ENCODE measurements at places on chromosomes 2 and 18. TPM values are rescaled to one million over a fixed set of nuclear protein-coding genes. Genes with fewer than 3 reads are reported as not detected.

DNA sequence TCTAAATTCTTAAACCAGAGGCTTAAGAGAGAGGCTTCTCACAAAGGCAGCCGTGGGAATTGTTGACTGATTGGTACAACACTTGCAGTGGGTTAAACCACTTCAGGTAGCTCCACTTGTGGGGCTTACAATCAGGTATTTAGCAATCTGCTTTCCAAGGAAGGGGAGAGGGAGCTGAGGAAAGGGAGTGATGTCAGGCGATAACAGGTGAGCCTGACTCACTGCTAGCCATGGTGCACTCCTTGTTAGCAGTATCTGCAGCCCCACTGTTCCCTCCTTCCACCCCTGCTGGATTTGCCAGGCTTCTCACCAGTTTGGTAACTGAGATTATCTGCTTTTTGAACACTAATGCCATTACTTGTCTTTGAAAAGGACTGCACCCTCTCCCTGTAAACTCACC lies 1056.7 kb upstream of the FANCL start:
- no peaks in the 10 kb centered on the region for H3K4me1 ChIP-seq
- no peaks in the 10 kb centered on the region for H3K27me3 ChIP-seq
- H3K36me3 ChIP-seq = no peaks in the 10 kb centered on the region
- no peak overlapping the region for H3K4me3 ChIP-seq
- DNase-seq = no peak
- no peak overlapping the region for H3K27ac ChIP-seq

GRCh38 chr18:23828426-23828825 lies 139.2 kb downstream of the LAMA3 start:
- H3K36me3 ChIP-seq = no peaks in the 10 kb centered on the region
- no peak overlapping the region for H3K27ac ChIP-seq

CRIM1 gene
- total RNA-seq = 290 TPM

GRCh38 chr2:222946700-222947287 lies 86.0 kb downstream of the ACSL3 start:
- H3K4me1 ChIP-seq = no peaks in the 10 kb centered on the region
- no peak overlapping the region for H3K27ac ChIP-seq
- peaks cover 2% of the 10 kb centered on the region for H3K36me3 ChIP-seq
- DNase-seq = no peak
- H3K4me3 ChIP-seq = no peak overlapping the region

DNA sequence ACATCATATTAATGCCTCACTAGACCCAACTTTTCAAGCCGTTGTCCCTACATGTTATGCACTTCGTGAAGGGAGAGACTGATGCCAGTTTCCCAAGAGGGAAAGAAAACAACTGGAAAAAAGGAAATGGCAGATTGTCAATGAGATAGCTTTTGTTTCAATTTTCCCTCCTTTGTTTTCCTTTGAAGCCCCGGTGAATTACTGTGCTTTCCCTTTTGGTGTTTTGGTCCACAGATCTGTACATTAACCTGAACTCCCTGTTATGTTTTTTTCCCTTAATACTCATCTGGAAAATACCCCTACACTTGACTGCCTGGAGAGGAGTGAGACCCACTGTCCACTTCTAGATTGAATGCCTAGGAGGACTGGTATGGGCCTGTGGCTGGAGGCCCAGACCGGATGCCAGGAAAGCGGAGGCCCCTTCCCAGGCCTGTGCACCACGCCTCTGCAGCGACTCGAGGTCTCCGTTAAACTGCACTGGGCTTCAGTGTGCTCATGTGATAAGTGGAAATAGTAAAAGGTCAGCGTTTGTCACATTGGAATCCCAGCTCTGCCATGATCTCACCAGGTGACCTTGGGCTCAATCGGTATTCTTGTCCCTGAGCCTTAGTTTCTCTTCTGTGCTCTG lies 106.4 kb downstream of the GATA6 start:
- H3K4me3 ChIP-seq = no peak overlapping the region
- no peaks in the 10 kb centered on the region for H3K27me3 ChIP-seq
- H3K27ac ChIP-seq = no peak overlapping the region
- no peaks in the 10 kb centered on the region for H3K4me1 ChIP-seq
- no peak for DNase-seq
